ENCODE measurements at places on chromosomes 5 and 9.
A peak's percentile ranks its signal among the peaks of the same experiment; 100 is the strongest.

DNA sequence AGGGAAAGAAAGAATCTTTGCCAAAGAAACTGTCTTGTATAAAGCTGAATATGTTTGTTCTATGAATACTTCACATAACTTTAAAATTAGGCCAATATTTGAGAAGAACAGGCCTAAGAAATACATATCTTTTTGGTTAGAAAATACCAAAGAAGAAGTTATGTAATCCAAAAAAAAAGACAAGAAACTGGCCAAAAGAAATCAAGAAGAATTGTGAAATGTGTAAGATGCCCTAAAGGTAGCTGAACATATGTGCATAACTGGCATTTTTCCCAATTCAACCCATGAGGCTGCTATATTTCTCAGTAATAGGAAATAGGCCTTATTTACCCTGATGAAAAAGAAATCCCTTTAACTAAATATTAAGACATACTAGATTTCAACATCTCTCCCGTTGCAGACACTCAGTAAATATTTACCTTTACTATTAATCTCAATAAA lies 290.0 kb downstream of the CETN3 start:
- no peak for DNase-seq

GRCh38 chr9:87578625-87579024 lies 81.0 kb downstream of the DAPK1 start:
- no peak for DNase-seq

GRCh38 chr5:152125661-152126205 lies 201.1 kb upstream of the GLRA1 start:
- no peak for DNase-seq

GRCh38 chr5:113514289-113514635 lies 768 bp downstream of the YTHDC2 start:
- no peak for DNase-seq

- no peak for DNase-seq
Observed at GRCh38 chr9:127176631-127177030, 54.2 kb upstream of the ANGPTL2 start.

DNA sequence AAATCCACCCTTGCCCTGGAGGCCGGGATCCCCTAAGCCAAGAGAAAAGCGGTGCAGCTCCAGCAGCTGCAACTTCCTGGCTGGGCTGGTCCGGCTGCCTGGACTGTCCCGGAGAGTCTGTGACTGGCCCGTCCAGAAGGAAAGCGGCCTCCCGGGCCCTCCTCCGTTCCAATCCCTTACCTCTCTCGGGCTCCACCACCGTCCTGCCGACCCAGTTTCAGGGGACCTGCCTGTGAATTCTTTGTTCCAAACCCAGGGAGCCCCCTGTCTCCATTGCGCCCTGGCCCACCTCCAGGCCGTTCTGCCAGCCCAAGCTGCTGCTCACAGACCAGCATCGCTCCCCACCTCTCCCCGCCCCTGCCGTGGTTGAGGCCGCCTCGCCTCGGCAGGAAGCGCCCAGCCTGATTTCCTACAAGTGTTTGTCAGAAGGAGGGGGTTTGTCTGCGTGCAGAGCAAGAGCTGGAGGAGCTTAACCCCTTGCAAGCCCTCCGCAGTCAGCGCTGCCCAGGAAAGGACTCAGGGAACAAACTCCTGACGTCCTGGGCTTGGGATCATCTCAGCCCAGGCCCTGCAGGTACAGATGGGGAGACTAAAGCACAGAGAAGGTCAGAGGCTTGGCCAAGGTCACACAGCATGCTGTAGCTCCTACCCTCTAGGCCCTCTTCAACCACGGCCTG lies at the start of gene AKNA:
Gene AKNA (minus strand): TSS at position 303 of the 677 bp plus-strand sequence. CDS start 6,649 bp downstream, outside the sequence.
- DNase-seq = peak; percentile 48

DNA sequence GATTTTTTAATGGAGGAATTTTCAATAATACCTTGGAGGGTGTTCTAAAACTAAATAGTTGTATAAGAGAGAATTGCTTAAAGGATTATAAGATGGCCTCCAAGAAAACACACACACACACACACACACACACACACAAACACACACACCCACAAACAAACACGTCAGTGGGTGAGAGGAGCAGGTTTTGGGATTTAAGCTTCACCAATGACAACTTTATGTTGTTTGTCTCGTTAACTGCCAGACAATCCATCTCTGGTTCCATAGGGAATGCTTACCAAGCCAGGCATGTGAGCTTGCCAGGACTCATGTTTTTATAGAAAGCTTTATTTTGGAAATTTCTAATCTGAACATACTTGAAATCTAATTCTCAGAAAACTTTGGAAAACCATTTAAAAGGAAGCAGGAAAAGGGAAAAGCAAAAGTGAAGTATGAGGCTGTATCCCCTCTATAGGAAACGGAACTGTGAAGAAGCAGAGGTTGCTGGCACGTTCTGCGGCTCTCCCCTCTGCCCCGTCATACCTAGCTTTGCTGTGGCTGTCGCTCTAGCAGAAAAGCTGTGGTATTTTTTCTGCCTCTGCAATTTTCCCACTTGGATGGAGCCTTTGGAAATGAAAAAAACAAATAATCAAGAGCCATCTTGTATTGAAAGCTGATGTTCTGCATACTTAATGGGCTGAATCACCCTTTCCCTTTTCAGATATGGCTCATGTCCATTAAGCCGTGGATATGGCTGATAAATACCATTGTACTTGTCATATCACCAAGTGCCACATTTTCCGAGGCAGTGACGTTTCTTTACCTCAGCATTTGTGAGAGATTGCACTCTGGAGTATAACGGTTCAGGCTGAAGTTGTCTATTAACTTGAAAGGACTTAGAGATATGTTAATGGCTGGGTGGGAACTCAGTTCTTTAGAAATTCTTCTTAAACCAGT lies 112.7 kb downstream of the NTRK2 start:
- DNase-seq = no peak

GRCh38 chr5:53569453-53569852 lies 9.0 kb downstream of the NDUFS4 start:
- DNase-seq = no peak

- no peak for DNase-seq
Observed at GRCh38 chr5:59274106-59274636, 619.4 kb downstream of the PDE4D start.

DNA sequence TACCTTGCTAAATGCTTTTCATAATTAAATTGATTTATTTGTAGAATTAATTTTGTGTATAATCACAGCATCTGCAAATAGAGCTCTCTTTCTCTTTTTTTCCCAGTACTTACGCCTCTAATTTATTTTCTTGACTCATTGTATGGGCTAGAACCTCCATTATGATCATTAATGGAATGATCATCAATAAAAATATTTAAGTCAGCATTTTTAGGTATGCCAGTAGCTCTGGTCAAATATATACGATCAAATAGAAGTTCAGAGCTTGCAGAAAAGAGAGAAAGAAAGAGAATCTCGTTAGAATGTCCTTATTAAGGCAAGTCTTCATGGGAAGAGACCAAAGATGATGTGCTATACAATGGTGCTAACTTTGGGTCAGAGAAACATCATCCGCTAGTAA lies 202.6 kb downstream of the TLR4 start:
- DNase-seq = no peak

- DNase-seq = no peak
Observed at GRCh38 chr9:124139001-124139400, 118.7 kb upstream of the NEK6 start.

- DNase-seq = no peak
Observed at GRCh38 chr5:118776755-118777154, 211.6 kb downstream of the DTWD2 start.

DNA sequence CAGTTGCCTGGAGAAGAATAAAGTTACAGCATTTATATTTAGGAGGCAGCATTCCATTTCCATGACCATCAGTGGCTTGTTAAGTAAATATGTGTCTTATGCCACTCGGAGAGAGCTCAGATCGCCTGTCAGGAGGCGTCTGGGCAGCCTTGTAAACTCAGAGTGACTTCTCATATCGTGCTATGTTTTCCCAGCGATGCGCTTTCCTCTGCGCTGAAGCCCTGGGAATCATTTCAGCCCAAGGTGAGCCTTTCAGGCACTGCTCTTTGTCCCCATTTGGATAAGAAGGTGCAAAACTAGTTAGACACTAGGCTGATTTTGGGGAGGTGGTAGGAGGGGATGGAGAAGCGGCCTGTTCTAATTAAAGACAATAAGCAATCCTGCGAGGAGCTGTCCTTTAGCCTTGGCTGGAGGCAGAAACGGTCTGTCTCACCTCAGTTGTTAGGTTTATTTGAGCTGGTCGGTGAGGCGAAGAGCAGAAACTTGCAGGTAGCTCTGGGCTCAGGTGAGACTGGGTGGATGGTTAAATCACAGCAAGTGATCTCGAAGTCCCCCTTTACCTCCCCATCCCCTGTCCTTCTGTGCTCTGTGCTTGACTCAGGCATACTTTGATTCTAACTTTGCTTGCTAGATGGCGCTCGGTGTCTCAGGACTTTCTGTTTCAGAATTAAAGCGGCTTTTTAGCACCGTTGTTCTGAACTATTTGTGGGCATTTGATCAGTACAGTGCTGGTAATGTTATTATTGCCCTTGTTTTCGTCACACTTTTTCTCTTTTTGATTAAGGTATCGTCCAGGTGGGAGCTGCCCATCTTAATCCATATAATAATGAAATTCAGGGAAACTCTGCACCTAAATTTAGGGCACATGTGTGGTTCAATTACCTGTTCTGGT lies 24.6 kb downstream of the NR2F1 start:
- no peak for DNase-seq

- DNase-seq = no peak
Observed at GRCh38 chr5:154193701-154194121, 3.2 kb downstream of the GALNT10 start.

GRCh38 chr9:133876836-133877235 lies 115.3 kb downstream of the VAV2 start:
- DNase-seq = no peak

DNA sequence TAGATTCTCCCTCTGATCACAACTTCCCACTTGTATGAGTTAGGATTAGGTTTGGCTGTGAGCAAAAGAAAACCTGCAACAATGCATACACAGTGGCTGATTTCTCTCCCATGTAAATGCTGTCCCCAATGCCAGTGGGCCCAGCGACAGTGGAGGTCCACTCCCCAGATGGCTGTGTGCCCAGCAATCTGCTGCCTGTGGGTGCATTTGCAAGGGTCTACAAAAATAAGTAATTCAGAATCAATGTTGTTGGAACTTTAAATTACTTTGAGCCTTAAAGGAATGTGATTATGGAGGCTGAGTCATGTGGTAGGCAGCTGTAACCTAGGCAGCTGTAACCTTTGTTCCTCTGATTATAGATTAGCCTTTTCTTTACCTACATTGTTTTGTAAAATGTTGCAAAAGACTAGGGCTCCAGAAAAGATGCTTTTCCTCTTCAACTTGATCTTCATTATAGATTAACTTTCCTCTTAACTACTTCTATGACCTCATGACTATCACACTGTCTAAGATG lies 14.2 kb upstream of the MXD3 start:
- no peak for DNase-seq
